ENCODE measurements at places on chromosomes 13 and 19.

- peak; percentile 24 for DNase-seq
Measured at GRCh38 chr13:62320129-62321108, 904.8 kb upstream of the PCDH20 start.

- no peak for DNase-seq
Measured at GRCh38 chr19:35069696-35070095, 28.2 kb downstream of the HPN start.

DNA sequence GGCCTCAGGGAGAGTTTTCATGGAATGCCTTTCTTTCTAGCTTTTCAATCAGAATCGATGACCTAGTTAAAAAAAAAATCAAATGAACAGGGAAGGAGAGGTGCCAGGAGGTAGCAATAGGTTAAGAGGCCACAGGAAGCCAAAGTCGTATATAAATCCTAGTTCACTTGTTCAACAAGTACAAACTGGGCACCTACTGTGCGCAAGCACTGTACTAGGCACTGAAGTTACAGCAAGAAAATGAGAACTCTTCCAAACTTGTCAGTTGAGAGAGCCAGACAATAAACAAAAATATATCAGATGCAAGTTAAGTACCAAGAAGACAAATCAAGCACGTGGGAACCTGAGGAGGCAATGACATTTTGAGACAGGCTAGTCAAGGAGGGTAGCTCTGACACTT is 6.1 kb downstream of the SUGP2 start:
- no peak for DNase-seq

GRCh38 chr13:51682686-51683085 is 98.4 kb downstream of the WDFY2 start:
- no peak for DNase-seq

DNA sequence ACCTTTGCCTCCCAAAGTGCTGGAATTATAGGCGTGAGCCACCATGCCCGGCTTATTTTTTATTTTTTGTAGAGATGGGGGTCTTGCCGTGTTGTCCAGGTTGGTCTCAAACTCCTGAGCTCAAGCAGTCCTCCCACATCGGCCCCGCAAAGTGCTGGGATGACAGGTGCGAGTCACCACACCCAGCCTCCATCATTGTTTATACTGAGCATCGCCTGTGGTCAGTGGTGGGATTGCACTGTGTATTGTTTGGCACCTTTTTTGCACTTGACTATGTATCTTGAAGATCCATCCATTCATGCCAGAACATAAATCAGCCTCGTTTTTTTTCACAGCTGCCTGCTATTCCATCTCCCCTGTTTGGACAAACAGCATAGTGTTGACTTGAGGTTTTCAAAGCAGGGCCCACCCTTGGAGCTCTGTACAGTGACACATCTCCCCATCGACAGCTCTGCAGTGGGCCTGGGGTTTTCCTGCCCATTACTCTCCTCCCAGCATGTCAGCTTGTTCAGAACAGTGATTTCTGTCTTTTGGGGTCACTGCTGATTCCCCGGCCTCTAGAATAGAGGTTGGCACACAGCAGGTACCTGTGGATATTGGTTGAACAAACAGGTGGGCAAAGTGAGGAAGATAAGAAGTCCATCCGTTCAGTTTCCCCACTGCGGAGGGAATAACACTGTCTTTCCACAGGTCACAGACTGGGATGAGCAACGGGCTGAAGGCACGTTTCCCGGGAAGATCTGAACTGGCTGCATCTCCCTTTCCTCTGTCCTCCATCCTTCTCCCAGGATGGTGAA is 8.2 kb upstream of the UPK1A start:
- no peak for DNase-seq

GRCh38 chr13:99389520-99390304 is 82.5 kb upstream of the GPR183 start:
- no peak for DNase-seq

DNA sequence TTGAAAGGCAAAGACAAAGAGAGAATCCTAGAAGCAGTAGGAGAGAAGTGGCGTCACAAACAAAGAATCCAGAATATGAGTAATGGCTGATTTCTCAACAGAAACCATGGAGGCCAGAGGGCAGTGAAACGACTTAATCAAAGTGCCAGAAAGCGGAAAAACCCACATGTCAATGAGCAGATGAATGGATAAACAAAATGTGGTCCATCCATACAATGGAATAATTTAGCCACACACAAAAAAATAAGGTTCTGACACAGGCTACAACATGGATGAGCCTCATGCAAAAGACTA is 52.2 kb upstream of the RANBP3 start:
- no peak for DNase-seq

DNA sequence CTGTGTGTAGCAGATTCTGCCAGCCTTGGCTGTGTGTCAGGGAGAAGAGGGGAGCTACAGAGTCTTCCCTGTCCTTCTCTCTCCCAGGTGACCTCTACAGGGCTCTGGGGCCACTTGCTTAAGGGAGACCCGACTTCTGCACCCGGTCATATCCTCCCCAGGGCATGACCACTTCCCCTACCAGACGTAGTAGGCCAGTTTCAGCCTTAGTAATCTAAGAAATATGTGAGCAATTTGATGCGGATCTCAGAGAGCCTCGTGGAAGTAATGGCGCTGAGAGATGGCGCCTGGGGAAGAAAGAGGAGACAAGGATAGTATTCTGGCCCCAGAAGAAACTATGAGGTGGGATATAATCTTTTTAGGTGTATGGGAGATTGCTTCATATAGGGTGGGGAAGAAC is 41.9 kb downstream of the NFIX start:
- no peak for DNase-seq

DNA sequence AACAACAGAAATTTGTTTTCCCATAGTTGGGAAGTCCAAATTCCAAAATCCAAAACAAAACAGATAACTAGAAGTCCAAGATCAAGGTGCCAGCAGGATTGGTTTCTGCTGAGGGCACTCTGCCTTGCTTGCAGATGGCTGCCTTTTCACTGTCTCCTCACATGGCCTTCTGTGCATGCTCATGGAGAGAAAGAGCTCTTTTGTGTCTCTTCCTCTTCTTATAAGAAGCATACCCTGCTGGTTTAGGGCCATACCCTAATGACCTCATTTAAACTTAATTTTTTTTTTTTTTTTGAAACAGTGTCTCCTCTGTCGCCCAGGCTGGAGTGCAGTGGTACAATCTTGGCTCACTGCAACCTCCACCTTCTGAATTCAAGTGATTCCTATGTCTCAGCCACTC is 1974.1 kb upstream of the PCDH20 start:
- DNase-seq, result no peak

- DNase-seq, result no peak
Measured at GRCh38 chr13:101092985-101093384, 323.3 kb downstream of the NALCN start.

DNA sequence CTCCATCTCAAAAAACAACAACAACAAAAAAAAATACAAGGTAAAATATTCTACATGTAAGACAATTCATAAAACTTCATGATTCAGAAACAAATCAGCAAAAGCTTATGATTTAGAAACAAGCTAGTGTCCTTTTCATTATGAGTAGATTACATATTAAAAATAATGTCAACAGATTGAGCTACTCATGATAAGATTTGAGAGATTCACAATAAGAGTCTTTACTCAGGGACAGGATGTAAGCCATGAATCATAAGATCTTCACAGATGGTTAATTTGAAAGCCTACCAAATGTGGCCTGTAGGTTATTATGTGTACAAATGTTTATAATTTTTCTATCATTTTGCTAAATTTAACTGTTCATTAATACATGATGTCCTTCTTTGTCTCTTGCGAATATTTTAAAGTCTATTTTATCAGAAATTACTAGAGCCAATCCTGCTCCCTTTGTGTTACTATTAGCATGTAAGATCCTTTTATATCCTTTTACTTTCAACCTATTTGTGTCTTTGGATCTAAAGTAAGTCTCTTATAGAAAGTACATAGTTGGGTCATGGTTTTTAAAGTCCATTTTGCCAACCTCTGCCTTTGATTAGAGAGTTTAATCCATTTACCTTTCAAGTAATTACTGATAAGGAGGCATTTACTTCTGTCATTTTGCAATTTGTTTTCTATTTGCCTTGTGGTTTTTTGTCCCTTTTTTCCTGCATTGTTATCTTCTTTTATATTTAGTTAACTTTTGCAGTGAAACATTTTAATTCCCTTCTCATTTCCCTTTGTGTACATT is 68.3 kb upstream of the RXFP2 start:
- no peak for DNase-seq
